ENCODE measurements at places on chromosomes 3 and 15. TPM values are rescaled to one million over a fixed set of nuclear protein-coding genes. Genes with fewer than 3 reads are reported as not detected.

- no peak for DNase-seq
Observed at GRCh38 chr3:47394140-47394870, 13.5 kb downstream of the PTPN23 start.

GRCh38 chr3:115071601-115072000, 75.5 kb downstream of the ZBTB20 start:
- DNase-seq, result no peak

DNA sequence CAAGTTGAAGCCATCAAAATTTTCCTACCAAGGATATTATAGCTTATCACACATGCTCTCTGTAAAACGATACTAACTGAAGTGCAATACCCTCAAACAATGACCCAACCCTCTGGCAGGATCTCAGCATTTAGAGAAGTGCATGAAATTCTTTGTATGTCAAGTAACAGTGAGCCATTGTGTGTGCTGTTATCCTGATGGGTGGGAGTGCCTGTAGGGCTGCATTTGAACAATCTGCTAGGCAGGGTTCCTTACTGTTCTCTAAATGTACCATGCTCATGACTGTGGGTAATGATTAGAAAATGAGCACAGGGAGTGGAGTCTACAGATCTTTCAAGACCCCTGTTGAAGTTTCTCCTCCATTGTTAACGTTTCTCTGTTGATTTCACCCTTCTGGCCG, 398.1 kb downstream of the NSUN3 start:
- DNase-seq, result no peak

DNA sequence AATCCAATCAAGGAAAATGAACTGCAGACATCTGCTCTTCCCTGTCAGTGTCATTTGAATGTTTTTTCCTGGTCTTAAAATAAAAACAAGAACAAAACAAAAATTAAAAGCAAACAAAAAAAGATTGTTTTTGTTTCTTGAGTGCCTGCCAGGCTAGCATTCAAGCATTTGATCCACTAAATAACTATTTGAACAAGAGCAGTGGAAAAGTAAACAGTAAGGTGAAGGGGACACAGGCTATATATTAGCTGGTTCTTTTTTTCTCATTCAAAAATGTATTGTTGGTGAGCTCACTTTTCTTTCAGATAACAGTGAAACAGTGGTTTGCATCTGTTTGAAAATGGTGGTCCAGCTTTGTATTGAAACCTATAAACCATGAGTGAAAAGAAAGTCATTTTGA, 586.9 kb upstream of the SGO1 start:
- no peak for DNase-seq

DNA sequence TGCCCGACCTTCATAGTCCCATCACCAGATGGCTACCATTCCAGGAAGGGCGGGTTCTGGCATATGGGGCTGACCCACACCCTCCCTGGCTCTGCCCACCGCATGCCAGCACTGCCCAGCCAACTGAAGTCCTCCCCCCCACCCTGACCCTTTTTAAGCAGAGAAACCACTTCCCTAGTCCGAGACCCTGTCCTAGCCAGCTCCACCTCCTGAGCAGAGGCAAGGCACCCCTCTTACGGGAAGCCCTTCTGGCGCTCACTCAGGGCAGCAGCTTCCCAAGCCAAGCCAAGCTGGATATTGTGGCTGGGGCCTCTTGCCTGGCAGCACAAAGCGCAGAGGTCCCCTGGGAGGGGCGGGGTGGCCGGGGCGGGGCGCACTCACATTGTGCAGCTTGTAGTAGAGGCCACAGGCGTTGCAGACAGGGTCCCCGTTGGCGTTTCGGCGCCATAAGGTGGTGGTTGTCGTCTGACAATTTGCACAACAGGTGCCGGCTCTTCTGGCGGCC, 11.5 kb downstream of the GATA2 start:
- DNase-seq, result no peak

DNA sequence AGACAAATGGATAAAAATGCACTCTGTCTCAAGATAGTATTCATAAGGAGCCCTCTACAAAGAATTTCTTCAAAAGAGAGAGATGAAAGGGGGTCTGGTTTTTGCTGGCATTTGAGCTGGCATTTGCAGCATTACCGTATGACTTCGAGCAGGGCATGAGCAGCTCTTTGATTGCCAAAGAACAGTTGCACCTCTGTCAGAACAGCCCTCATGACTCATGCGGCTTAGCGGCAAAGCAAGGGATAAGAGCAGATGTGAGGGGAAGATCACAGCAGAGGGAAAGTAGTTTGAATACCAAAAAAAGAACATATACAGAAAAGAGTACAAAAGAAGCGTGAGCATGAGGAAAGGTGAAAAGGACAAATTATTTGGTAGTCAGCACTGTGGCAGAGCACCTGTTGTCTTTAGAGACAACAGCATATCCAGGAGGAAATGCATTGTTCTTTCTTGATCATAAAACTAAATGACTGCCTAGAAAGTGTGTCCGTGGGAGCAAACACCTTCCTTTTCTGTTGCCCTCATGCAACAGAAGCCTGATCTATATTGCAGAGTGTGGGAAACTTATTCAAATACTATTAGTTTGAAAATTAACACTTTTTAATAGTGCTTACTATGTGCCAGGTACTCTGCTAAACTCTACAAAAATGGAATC, 80.5 kb upstream of the SLC24A5 start:
- DNase-seq, result no peak

GRCh38 chr3:6394944-6395343, 466.0 kb upstream of the GRM7 start:
- DNase-seq, result no peak

- DNase-seq, result no peak
Observed at GRCh38 chr3:41093476-41093875, 105.8 kb upstream of the CTNNB1 start.

- no peak for DNase-seq
Observed at GRCh38 chr3:12758025-12758781, 856 bp downstream of the TMEM40 start.

DNA sequence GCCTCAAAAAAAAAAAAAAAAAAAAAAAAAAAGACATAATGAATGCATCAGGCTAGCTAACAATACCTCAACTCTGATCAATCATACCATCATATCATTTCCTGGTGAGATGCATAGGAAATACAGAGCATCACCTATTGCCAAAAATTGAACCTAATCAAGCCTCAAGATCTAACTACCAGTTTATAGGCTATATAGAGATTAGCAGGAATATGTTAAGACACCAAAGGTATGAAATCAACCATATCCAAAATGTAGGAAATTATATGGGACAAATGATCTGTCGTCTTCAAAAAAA, 387 bp upstream of the VPS33B start:
- DNase-seq, result no peak

- DNase-seq, result no peak
Observed at GRCh38 chr15:57522148-57522547, 69.6 kb upstream of the MYZAP start.

MAP3K13 gene
- 8.3 TPM for total RNA-seq

C3orf20 gene
- 0.49 TPM for total RNA-seq

PTX3 gene
- total RNA-seq, result 29.2 TPM

PYGO1 gene
- total RNA-seq, result 4.4 TPM

TMEM62 gene
- 86.9 TPM for total RNA-seq

PFKFB4 gene
- 7.4 TPM for total RNA-seq

ISLR gene
- 208 TPM for total RNA-seq

All from vagina (tissue), 2 donors.